Cardiac ventricle fibroblast (primary cell): ENCODE measurements at places on chromosomes 3 and 15. TPM values are rescaled to one million over a fixed set of nuclear protein-coding genes. Genes with fewer than 3 reads are reported as not detected.

The SPATA16 gene
- not detected in 2 replicates for total RNA-seq

The CCR3 gene
- total RNA-seq = not detected in 2 replicates

The ULK3 gene
- 9.0 and 15.6 TPM in 2 replicates for total RNA-seq

The CD200R1L gene
- not detected in 2 replicates for total RNA-seq

The NPAP1 gene
- total RNA-seq = not detected in 2 replicates

The DPPA4 gene
- not detected in 2 replicates for total RNA-seq

The DAZL gene
- 0.10 and 1.4 TPM in 2 replicates for total RNA-seq

The ASB14 gene
- not detected in 2 replicates for total RNA-seq

The C3orf22 gene
- total RNA-seq = not detected in 2 replicates

The ZDHHC23 gene
- total RNA-seq = 0.56 and 1.1 TPM in 2 replicates

The CHRNA5 gene
- 0.29 and 3.5 TPM in 2 replicates for total RNA-seq
